ENCODE measurements at places on chromosomes 3 and 15.

- no peak for DNase-seq
Observed at GRCh38 chr3:189157232-189158007, 14.4 kb upstream of the TPRG1 start.

GRCh38 chr3:48848816-48849515, 1.3 kb upstream of the PRKAR2A start:
- DNase-seq = no peak

DNA sequence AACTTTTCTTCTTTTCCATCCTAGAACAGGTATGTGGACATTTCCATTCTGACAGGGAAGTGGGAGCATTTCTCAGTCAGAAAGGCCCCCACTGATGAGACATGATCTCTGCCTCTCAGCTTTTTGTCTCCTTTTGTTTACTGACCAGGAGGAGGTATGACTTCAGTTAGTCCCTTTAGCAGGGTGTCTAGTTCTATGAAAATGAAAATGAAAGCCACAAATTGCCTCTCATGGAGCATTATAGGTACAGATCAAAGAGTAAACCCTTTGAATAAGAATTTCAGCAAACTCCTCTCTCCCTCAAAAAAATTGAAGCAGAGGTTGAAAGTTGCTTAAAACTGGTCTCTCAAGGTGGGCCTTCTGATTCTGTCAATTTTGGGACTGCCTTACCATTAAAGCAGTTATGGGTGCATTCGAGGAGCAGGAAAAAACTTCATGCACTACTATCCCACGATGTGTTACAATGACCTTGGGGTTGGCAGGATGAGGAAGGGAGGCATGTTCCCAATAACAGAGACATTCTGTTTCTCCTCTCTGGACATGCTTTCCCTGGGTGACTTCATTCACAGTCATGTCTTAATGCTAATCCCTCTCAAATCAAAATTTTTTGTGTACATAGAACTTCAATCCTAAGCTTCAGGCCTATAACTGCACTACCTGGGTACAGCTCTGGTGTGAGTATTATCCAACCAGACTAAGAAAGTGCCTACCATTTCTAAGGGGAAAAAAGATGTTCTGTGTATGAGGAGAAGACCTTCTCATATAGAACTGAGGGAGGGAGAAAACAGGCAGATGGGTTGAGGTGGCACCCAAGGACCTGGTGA, 50.6 kb upstream of the TBC1D23 start:
- no peak for DNase-seq

DNA sequence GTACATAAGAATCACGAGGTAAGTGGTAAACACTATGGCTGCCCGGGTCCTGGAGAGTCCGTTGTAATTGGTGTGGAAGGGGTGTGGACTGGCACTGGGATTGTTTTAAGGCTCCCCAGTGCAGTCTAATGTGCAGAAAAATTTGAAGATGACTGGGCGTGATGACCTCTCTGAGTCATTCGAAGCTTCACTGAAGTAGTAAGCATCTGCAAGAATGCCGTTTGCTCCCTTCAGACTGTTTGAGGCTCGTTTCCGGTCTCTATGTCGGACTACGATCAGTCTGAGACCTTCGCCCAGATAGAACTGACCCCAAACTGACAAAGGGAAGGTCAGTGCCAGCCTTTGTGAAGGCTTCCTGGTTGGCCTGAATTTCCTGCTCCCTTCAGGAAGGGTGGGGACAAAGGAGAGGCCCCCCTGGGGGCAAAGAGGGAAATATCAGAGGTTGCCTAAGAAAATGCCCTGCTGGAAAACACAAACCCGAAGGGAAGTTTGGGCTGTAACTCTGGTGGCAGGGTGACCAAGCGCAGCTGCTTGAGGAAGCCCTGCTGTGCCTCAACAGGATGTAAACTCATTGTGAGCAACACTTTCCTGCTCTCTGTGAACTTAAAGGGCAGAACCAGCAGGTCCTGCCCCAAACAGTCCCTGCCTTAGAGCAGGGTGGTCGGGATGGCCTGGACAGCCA, 34.6 kb downstream of the BTD start:
- peak; percentile 97 for DNase-seq

DNA sequence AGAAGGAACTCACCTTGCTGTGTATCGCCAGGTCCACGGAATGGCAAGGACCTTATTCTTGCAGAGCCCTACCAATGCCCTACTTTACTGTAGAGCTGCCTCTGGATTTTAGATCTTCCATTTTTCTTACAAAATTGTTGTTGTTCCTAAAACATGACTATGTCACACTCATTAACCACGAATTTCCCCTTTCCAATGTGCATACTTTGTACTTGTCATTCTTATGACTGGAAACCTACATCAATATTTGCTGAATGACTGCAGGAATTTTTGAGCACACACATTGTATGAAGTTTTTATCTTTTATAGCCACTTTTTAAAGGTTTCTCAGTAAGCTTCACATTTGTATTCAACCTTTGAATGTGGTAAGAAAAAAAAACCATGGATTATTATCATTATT, 35.9 kb upstream of the CMSS1 start:
- peak; percentile 90 for DNase-seq

- peak; percentile 65 for DNase-seq
Observed at GRCh38 chr3:59192473-59192872, 142.6 kb upstream of the CFAP20DC start.

DNA sequence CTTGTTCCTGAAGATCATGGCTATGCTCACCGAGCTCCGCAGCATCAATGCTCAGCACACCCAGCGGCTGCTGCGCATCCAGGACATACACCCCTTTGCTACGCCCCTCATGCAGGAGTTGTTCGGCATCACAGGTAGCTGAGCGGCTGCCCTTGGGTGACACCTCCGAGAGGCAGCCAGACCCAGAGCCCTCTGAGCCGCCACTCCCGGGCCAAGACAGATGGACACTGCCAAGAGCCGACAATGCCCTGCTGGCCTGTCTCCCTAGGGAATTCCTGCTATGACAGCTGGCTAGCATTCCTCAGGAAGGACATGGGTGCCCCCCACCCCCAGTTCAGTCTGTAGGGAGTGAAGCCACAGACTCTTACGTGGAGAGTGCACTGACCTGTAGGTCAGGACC, 35.2 kb downstream of the NR1I2 start:
- no peak for DNase-seq

- DNase-seq = no peak
Observed at GRCh38 chr3:119481079-119481478, 12.3 kb downstream of the POGLUT1 start.

- peak; percentile 73 for DNase-seq
Observed at GRCh38 chr15:61556037-61556648, 327.0 kb upstream of the RORA start.

DNA sequence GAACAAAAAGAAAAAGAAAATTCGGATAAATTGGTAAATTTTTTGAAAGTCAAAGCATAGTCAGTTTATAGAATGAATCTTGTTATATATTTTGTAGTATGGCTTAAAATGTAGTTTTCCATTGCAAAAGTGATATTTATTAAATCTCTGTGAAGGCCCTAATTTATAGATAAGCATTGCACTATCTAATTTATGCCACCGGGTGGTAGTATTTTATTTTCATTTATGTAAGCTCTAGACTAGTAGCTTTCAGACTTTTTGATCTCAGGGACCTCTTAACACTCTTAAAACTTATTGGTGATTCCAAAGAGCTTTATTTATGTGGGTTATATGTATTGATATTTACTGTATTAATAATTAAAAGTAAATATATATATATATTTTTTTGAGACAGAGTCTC, 133.9 kb upstream of the LRRFIP2 start:
- DNase-seq = peak; percentile 37

Data from fibroblast of skin of back (primary cell).